ENCODE measurements at places on chromosomes 1 and 21.

- DNase-seq: no peak
These were observed 549 bp downstream of the MSH4 start for GRCh38 chr1:75797273-75797588.

DNA sequence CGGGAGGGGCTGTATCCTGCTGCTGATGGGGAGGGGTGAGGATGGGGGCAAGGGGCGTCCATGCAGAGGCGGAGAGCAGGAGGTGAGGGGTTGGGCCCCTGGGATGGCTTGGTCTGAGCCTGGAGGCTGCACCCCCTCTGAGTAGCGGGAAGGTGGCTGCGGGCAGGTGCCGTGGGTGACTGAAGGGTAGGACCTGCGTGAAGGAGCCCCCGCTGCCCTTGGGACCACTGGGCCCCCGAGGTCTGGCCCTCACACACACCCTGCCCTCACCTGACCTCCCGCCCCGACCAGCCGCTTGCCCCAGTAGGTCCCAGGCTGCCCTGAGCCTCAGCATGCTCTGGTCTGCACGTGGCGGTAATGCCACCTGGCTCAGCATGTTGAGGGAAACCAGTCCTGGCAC lies 12.8 kb upstream of the SKI start:
- no peak for DNase-seq

DNA sequence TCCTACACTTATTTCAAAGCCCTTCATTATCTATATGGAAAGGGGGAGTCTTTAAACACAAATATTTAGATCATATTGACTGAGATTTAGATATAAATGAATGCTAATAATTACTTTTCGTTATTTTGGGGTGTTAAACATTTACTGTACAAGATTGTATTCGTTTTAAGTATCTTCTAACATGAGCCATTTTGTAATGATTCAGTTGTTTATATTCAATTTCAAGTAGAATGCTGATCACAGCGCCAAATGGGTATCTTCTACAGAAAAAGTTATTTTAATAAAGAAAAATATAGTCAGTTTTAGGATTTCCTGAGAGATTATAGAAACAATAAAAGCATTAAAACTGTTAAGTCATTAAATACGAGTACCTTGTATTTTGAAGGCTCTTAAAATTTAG lies 104.5 kb upstream of the HNRNPU start:
- no peak for DNase-seq

DNA sequence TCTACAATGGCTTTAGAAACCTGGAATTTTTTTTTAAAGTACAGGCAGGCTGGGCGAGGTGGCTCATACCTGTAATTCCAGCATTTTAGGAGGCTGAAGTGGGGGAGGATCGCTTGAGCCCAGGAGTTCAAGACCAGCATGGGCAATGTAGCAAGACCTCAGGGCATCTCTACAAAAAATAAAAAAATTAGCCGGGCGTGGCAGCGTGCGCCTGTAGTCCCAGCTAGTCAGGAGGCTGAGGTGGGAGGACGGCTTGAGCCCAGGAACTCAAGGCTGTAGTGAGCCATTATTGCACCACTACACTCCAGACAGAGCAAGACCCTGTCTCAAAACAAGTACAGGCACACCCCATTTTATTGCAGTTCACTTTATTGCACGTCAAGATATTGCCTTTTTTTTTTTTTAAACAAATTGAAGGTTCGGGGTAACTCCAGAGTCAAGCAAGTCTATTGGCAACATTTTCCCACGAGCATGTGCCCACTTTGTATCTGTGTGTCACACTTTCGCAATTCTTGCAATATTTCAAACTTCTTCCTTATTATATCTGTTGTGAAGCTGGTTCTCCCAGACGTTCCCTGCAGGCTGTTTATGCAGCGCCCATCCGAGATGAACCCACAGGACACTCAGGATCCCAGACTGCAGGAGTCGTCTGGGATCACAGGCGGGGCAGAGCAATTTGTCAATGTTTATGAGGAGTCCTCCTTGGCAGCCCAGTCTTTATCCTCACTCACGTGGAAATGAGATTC lies 4.7 kb downstream of the HES2 start:
- DNase-seq: no peak

DNA sequence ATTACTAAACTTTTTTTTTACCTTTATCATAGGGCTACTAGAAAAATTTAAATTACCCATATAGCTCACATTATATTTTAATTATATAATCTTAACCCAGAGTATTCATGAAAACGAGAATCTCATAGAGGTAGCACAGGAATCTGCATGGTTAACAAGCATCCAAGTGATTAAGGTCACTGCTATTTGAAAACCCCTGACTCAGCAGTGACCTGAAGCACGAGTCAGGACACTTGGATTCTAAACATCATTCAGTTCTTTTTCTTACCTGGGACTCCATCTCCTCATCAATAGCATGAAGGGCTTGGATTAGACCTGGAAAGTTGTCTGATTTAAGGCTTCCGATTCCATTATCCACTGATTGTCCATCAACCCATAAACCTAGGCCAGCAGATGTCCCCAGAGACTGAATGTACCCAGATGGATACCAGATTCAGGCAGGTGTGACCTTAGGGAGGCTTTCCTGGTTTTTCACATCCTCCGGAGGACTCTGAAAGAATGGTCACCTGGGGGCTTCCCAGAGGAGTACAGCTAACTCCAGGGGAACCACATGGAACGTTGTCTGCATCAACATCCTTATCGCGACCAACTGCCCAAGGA lies 174.3 kb downstream of the SETD4 start:
- no peak for DNase-seq

- no peak for DNase-seq
These were observed 20.3 kb downstream of the ZYG11A start for GRCh38 chr1:52862666-52863458.

GRCh38 chr1:56824938-56825337 lies 5.7 kb upstream of the FYB2 start:
- DNase-seq: no peak

- DNase-seq: no peak
These were observed 11.4 kb upstream of the VANGL1 start for GRCh38 chr1:115630342-115630741.

DNA sequence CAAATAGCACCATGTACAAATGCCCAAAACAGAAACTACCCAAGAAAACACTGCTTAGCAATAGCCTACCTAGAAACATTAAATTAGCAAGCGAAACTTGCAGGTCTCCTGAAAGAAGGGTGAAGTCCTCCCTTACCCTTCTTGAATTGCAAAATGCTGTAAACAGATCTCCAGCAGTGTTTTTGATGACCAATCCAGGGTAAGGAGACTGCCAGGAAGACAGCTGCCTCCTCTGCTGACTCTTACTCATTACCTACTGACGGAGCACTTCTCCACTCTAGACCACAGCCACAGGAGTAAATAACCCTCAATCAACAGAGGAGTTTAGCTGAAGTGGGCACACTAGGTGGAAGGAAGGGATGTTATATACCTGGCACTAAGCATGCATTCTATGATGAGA lies 32.2 kb upstream of the GADD45A start:
- DNase-seq: no peak

- no peak for DNase-seq
These were observed 64.0 kb upstream of the KCNK2 start for GRCh38 chr1:215018555-215018954.

DNA sequence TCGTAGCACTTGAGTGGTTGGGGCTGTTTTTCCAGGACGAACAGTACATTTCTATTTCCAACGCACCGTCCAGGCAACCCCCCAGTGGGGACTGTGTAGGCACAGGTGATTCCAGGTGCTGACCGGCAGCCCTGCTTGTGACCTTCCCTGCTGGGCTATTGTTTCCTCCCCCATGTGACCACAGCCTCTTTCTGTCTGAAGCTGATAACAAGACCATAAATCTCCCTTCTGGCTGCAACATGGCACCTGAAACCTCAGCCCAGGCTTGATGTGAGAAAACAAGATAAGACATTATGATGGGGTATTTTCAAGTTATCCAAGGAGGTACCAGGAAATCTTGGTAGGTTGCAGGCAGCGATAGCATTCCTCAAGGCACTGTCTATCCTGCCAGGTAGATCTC lies 48.2 kb downstream of the HLX start:
- DNase-seq: no peak

- no peak for DNase-seq
These were observed 29.0 kb downstream of the SPEN start for GRCh38 chr1:15876357-15877055.

GRCh38 chr1:17516303-17517214 lies 22.9 kb upstream of the ARHGEF10L start:
- DNase-seq: no peak

- DNase-seq: no peak
These were observed 236.9 kb downstream of the SIPA1L2 start for GRCh38 chr1:232393010-232393409.

- DNase-seq: no peak
These were observed 122.3 kb downstream of the DISC1 start for GRCh38 chr1:231748760-231749415.

GRCh38 chr1:116486424-116486823 lies 84.4 kb downstream of the CD58 start:
- DNase-seq: no peak

GRCh38 chr1:159406821-159407220 lies 25.2 kb upstream of the OR10J4 start:
- DNase-seq: no peak

DNA sequence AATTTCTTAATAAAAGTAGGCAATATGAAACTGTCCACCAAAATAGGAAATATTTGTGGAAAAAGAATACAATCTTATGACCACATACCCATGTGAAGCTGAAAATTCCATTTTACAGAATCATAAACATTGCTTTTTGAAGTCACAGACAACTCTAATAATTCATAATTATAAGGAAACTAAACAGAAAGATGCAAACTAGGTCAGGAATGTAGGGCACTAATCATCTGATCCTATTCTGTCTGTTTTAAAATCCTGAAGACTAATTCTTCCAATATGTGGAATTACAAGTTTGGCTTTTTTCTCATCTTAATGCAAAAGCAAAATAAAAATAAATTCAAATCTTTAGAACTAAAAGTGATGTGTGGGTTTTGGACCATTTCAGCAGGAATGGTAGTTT lies 528.6 kb downstream of the LTN1 start:
- no peak for DNase-seq

DNA sequence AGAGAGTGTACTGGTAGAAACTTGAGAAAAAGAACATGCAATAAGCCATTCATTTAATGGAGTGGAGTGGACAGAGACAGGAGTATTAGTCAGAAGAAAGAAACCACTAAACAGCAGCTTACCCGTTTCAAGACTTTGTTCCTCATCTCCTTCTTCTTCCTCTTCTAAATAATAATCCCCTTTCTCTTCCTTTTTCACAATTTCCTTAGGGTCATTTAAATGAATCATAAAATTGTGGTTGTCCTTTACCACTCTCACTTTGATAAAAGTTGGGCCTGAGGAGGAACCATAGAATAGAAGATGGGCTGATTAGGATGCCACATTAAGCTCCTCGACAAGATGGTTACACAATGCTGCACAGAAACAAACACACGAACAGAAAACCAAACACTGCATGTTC lies 109.6 kb downstream of the WDR3 start:
- DNase-seq: peak; percentile 80

GRCh38 chr1:203600782-203601513 lies 25.7 kb upstream of the ATP2B4 start:
- DNase-seq: no peak

GRCh38 chr1:203056516-203056915 lies 29.3 kb downstream of the MYOG start:
- DNase-seq: no peak

DNA sequence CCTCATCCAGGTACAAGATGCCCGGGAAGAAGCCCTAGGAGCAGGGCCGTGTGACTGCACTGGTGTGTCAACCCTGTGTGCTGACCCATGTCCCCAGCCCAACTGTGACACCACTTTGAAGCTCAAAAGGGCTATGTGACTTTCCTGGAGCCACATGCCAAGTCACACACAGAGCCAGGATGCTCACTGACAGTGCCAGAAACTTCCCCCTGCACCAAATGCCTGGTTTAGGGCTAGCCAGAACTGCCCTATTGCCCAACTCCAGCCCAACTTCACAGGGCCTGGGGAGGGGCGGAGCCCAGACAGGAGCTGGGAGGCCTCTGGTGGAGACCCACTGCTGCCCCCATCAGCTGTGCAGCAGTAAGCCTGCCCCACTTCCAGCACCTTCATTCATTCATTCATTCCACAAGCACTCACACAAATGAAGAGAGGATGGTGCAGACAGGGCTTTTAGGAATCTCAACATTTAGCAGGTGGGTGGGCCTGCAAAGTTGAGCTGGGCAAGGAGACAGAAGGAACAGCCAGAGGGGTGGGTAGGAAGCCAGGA lies 36.7 kb downstream of the KCNQ4 start:
- DNase-seq: peak; percentile 19

GRCh38 chr1:97159342-97159741 lies 437.8 kb downstream of the PTBP2 start:
- no peak for DNase-seq

DNA sequence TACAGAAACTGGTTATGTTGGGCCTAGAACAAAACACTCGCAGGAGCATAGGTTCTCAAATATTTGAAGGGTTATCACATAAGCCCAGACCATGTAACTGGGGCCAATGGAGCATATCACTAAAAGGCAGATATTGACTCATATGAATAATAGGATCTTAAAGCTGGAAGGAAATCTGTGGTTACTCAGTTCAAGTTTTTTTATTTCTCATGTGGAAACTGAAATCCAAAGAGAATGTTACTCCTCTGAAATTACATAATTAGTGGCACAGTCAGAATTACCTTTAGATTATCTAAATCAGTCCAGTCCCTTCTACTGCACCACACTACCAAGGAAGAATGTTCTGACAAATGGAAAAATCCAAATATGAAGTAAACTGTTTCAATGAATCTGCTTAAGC lies 12.0 kb downstream of the SLAMF8 start:
- no peak for DNase-seq

- no peak for DNase-seq
These were observed 65.8 kb downstream of the MEGF6 start for GRCh38 chr1:3545363-3546047.

DNA sequence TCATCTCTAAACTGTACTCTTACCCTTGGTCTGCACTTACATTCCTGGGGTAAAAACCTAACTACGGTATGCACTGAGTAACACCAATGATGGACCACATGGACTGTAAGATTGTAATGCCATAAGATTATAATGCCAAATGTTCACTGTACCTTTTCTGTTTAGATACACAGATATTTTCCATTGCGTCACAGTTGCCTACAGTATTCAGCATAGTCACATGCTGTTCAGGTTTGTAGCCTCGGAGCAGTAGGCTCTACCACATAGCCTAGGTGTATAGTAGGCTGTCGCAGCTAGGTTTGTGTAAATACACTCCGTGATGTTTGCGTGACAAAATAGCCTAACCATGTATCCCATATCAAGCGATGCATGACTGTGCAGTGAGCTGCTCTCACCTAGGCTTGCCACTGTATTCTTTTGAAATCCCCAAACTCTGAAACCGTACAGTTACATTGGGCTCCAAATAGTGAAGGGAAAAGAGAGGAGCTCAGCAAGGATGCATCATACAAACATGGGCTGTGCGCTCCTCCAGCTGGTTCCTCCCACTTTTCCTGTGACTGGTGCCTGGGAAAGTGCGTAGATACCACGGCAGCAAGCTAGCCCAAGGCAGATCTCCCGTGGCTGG lies 35.2 kb downstream of the CFAP57 start:
- DNase-seq: no peak

- DNase-seq: peak; percentile 68
These were observed 190.1 kb downstream of the HLX start for GRCh38 chr1:221069178-221069903.

All from CD14-positive monocyte (primary cell).